ENCODE measurements at places on chromosomes 2 and 18.

GRCh38 chr2:213089438-213089837 lies 62.0 kb downstream of the IKZF2 start:
- no peak for DNase-seq

- no peak for DNase-seq
Observed at GRCh38 chr2:100068395-100068794, 74.0 kb downstream of the AFF3 start.

DNA sequence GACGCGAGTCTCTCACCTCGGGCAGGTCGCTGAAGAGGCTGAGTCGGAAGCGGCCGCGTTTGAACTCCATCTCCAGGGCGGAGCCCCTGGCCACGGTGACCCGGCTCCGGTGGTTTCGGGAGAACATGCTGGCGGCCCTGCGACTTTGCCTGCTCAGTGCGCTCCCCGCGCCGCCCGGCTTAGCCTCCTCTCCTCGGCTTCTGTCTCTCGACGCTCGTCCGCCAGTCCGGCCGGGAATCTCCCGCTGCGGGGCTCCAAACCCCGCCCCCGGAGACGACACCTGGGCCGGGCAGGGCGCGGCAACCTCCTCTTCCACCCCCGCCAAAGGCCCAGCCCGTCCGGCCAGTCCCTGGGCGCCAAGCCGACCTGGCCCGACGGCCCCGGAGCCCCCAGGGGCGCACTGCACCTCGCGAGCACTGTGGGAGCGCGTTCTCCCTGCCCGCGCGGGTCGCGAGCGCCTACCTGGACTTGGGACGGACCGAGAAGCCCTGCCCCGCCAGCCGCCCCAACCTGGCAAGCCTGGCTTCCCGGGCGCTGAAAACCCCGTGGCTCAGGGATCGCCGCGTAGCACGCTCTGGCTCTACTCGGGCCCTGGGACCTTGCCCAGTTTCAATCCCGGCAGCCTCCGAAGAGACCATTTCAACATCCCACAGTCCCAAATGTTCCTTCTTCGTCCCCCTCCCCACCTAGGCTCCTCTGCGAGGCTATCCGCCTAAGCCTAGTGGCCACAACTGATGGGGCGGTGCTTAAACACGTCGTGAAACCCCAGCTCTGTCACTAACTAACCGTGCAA lies at the start of gene RTKN:
Gene RTKN (minus strand): TSS at position 248 of the 793 bp plus-strand sequence. CDS start 121 bp downstream, at position 127.
- peak; percentile 30 for DNase-seq

DNA sequence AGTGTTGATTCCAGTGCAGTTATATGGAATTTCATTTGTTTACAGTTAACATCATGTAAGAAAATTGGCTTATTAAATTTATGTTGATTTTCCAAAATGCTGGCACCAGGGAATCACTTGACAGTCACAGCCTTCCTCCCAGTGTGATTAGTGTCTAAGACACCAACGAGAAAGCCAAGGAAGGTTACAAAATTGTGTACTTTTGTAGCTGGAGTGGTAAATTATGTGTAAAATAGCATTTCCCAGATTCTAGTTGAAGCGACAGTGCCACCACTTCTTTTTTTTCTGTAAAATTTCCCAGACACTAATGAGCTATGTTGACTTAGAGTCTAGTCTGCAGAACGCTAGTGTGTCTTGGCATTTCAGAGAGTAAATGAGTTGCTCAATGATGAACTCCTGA lies 101.3 kb downstream of the NCK2 start:
- no peak for DNase-seq

DNA sequence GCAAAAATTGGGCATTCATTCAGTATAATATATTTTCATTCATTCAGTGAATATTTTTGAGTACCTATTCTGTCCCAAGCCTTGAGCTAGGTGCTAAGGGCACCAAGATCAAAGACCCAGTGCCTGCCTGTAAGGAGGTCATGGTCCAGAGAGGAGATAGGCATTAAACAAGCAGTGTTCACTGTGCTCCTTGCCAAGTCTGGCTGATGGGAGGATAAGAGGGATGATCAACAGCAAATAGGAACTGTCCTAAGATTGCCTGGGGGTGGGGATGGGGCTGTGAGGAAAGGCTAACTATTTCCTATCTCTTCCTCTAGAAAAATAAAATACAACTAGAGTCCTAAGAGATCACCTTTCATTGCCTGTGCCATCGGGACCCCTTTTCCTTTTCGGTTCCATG lies 60.4 kb downstream of the SETBP1 start:
- DNase-seq, result no peak

GRCh38 chr2:45607701-45608100 lies 3.4 kb downstream of the SRBD1 start:
- no peak for DNase-seq

DNA sequence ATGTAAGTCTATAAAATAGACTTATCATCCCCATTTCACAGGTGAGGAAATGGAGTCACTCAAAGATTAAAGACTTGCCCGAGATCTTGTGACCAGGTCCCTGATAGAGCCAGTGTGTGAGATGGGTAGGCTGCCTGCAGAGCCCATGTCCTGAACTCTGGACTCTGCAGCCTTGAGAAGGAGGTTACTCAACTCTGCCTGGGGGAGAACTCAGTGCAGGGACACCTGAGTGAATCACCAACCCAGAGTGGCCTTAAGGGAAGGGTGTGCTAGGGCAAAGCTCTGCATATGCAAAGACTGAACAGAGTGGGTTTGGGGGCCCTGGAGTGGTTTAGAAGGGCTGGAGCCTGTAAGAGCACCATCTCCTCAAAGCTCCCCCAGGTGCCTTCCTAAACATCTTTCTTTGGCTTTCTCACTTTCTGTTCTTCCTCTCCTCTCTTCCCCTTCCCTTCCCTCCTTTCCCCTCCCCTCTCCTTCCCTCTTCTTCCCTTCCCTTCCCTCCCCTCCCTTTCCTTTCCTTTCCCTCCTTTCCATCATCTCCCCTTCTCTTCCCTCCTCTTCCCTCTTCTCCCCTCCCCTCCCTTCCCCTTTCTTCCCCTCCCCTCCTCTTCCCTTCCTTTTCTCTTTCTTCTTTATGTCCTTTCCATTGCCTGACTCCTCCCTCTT lies 67.6 kb downstream of the CELF4 start:
- no peak for DNase-seq

DNA sequence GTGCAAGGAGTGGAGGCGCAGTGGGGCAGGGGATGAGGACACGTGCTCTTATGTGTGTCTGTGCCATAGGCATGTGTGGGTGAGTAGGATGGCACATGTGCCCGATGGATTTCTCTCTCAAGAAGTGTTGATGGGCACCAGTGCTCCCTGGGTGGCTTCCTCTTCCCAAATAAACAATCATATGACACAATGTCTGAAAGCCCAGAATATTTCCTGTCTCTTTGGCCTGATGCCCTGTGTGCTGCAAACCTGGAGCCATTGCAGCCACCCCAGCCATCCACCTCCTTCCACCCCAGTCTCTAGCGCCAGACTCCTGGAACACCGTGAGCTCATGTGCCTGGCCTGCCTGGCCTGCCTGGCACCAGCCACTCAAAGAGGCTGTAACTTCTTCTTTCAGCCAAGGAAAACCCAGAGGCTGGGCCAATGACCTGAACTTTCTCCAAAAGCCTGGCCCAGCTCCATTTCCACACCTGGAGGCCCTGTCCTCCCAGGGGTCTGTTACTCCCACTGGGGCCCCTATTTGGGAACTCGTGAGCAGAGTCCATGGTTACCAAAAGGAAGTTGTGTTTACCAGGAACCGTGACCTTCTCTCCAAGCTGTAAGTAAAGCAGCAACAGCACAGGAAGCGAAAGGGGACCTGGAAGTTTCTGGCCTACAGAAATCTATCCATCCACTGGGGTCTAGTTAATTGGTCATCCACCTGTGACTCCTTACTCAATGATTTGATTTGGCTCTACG lies 9.5 kb upstream of the ZBTB7C start:
- DNase-seq, result no peak

- DNase-seq, result no peak
Observed at GRCh38 chr2:47676261-47676926, 106.6 kb upstream of the MSH6 start.

Measured in activated gamma-delta T cell (primary cell).